ENCODE measurements at places on chromosomes 11 and 22. TPM values are rescaled to one million over a fixed set of nuclear protein-coding genes. Genes with fewer than 3 reads are reported as not detected.

The DRG1 gene
- 94.8 TPM for total RNA-seq

The ADORA2A gene
- total RNA-seq = 4.0 TPM

The VSTM5 gene
- not detected for total RNA-seq

The SMTNL1 gene
- not detected for total RNA-seq

DNA sequence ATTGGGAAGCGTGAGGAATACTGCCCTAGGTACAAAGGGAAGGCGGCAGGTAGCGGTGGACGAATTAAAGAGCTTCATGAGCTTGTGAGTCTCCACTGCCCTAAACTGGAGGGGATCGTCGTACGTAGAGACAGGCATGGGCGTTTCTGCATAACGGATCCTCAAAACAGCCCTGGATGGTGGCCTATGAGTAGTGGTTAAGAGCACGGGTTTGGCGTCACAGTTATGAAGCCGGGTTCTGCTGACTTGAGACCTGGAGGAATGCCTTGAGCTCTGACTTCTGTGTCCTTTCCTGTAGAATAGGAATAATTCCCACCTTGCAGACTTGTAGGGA lies 335 bp downstream of the TMEM138 start:
- H3K4me3 ChIP-seq = peak overlapping the region; percentile 74
- DNase-seq = peak; percentile 35
- H3K36me3 ChIP-seq = peaks cover 29% of the 10 kb centered on the region
- H3K27ac ChIP-seq = peak overlapping the region; percentile 98

GRCh38 chr11:74012074-74012809 lies 3.4 kb upstream of the UCP3 start:
- H3K36me3 ChIP-seq = no peaks in the 10 kb centered on the region
- no peaks in the 10 kb centered on the region for H3K27me3 ChIP-seq
- no peak overlapping the region for H3K27ac ChIP-seq
- no peak overlapping the region for H3K4me3 ChIP-seq
- peaks cover 25% of the 10 kb centered on the region for H3K4me1 ChIP-seq

- H3K4me3 ChIP-seq = no peak overlapping the region
- no peaks in the 10 kb centered on the region for H3K4me1 ChIP-seq
- H3K27me3 ChIP-seq = peaks cover 3% of the 10 kb centered on the region
- no peaks in the 10 kb centered on the region for H3K36me3 ChIP-seq
These were observed 305.9 kb downstream of the BRD1 start for GRCh38 chr22:49521787-49522224.

DNA sequence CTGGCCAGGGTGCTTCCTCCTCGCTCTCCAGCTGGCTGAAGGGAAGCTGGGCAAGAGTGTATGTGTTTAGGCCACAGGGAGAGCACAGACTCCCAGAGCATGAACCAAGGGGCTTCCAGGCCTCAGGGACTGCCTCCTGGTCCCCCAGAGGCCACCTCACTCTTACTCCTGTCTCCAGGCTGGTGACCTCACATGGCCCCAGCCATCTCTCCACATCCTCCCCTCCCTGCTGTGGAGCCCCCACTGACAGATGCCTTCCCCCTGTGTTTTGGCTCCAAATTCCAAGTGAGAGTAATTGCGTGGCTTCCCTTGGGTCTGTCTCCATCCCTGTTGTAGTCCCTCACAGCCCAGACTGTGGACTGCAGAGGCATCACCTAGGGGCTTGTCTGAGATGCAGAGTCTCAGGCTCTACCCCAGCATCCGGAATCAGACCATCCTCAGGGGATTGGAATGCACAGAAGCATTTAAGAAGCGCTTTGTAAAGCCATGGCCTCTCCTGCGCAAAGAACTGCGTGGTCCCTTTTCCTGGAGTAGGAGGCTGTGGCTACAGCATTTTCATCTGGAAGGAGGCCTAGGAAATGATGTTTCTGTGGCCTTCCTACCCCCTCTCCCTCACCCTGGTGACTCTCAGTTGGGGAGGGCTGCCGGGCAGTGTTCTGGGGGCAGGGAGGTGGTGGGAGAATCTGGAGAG lies 91.1 kb downstream of the ATXN10 start:
- peaks cover 14% of the 10 kb centered on the region for H3K36me3 ChIP-seq
- H3K27me3 ChIP-seq = no peaks in the 10 kb centered on the region
- DNase-seq = no peak
- H3K4me3 ChIP-seq = no peak overlapping the region

- no peak overlapping the region for H3K27ac ChIP-seq
- H3K4me1 ChIP-seq = no peaks in the 10 kb centered on the region
- H3K4me3 ChIP-seq = no peak overlapping the region
- no peaks in the 10 kb centered on the region for H3K36me3 ChIP-seq
- no peaks in the 10 kb centered on the region for H3K27me3 ChIP-seq
These were observed 21.8 kb downstream of the MS4A6A start for GRCh38 chr11:60161107-60161506.

DNA sequence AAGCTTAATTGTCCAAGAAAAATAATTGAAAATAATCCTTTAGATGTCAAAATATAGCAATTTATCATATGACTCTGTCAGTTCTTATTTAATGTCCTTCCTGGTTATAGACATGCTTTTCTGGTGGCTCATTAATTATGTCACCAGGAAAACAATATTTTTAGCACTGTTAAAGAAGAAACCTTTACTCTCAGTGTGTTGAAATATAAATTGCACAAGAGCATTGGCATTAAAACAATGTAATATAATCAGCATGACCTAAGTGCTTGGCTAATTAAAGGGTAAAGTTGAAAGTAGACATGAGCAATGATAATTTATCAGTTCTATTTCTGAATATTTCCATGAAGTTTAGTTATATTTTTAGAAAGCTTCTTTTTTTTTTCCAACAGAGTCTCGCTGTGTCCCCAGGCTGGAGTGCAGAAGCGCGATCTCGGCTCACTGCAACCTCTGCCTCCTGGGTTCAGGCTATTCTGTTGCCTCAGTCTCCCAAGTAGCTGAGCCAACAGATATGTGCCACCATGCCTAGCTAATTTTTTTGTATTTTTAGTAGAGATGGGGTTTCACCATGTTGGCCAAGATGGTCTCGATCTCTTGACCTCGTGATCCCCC lies 232.3 kb downstream of the JRKL start:
- H3K27ac ChIP-seq = no peak overlapping the region
- no peak for DNase-seq
- no peaks in the 10 kb centered on the region for H3K4me1 ChIP-seq
- no peak overlapping the region for H3K4me3 ChIP-seq
- no peaks in the 10 kb centered on the region for H3K36me3 ChIP-seq
- H3K27me3 ChIP-seq = no peaks in the 10 kb centered on the region

DNA sequence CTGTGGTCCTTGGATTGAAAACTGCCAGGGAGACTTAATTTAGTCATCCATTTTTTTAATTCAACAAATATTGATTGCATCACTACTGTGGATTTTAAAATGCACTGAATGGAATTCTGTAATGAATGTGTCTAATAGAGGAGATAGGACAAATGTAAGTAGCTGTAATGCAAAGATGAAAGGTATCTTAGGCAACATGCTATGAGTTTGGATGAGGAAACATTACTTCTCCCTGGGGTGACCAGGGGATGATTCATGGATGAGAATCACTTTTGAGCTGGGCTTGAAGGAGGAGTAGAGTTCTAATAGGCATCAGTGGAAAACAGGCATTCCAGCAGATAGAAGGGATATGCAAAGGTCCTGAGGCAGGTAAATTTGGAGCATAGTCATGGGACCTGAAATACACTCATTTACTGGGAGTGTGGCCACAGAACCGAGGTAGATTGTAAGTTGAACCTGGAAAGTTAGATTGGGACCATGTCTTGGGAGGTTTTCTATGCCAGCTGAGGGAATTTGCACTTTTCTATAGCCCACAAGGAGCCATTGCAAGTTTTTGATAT lies 43.4 kb downstream of the PKNOX2 start:
- H3K27ac ChIP-seq = no peak overlapping the region
- H3K4me1 ChIP-seq = peaks cover 27% of the 10 kb centered on the region
- H3K36me3 ChIP-seq = no peaks in the 10 kb centered on the region
- DNase-seq = no peak
- H3K27me3 ChIP-seq = peaks cover 6% of the 10 kb centered on the region

All from HepG2 (cell line).